Naive thymus-derived CD8-positive, alpha-beta T cell (primary cell): ENCODE measurements at places on chromosomes 4 and X. TPM values are rescaled to one million over a fixed set of nuclear protein-coding genes. Genes with fewer than 3 reads are reported as not detected.

- no peak for DNase-seq
These were observed 2.0 kb downstream of the PSAPL1 start for GRCh38 chr4:7432531-7433375.

GRCh38 chr4:164383358-164384220, 370.3 kb upstream of the SMIM31 start:
- DNase-seq: no peak

- DNase-seq: no peak
These were observed 21.8 kb downstream of the FHL1 start for GRCh38 chrX:136168929-136169735.

- DNase-seq: no peak
These were observed 25.9 kb upstream of the NYX start for GRCh38 chrX:41421071-41421729.

- no peak for DNase-seq
These were observed 598.5 kb downstream of the CENPC start for GRCh38 chr4:66946761-66947160.

MUC7 gene
- not detected for total RNA-seq

USP51 gene
- total RNA-seq: 7.3 TPM

HAUS7 gene
- 33.3 TPM for total RNA-seq
